ENCODE measurements at places on chromosomes 11 and 22. TPM values are rescaled to one million over a fixed set of nuclear protein-coding genes. Genes with fewer than 3 reads are reported as not detected.

SDF2L1 gene
- 98.8 TPM for total RNA-seq

OR8A1 gene
- total RNA-seq = not detected

- H3K4me1 ChIP-seq = peaks cover 45% of the 10 kb centered on the region
- no peak for DNase-seq
- peak overlapping the region; percentile 67 for H3K27ac ChIP-seq
- H3K27me3 ChIP-seq = no peaks in the 10 kb centered on the region
- H3K4me3 ChIP-seq = no peak overlapping the region
Measured at GRCh38 chr22:24326266-24326665, 55.6 kb downstream of the SPECC1L start.

GRCh38 chr22:30873086-30873650 lies 95.4 kb downstream of the MORC2 start:
- H3K4me1 ChIP-seq = no peaks in the 10 kb centered on the region
- DNase-seq = no peak
- H3K27ac ChIP-seq = no peak overlapping the region

ART5 gene
- not detected for total RNA-seq

ASCC2 gene
- total RNA-seq = 84.5 TPM

RAG2 gene
- total RNA-seq = not detected

GRCh38 chr11:30729187-30729713 lies 143.1 kb upstream of the MPPED2 start:
- no peak overlapping the region for H3K27ac ChIP-seq
- no peaks in the 10 kb centered on the region for H3K27me3 ChIP-seq
- H3K4me1 ChIP-seq = no peaks in the 10 kb centered on the region
- H3K36me3 ChIP-seq = no peaks in the 10 kb centered on the region
- DNase-seq = no peak
- no peak overlapping the region for H3K4me3 ChIP-seq

GRCh38 chr11:46808799-46809431 lies 37.2 kb downstream of the CKAP5 start:
- DNase-seq = no peak
- H3K36me3 ChIP-seq = peaks cover 31% of the 10 kb centered on the region
- H3K27ac ChIP-seq = peak overlapping the region; percentile 34
- peaks cover 25% of the 10 kb centered on the region for H3K4me1 ChIP-seq
- H3K4me3 ChIP-seq = no peak overlapping the region

MEI1 gene
- 22.3 TPM for total RNA-seq

TRIM49 gene
- total RNA-seq = not detected

DNA sequence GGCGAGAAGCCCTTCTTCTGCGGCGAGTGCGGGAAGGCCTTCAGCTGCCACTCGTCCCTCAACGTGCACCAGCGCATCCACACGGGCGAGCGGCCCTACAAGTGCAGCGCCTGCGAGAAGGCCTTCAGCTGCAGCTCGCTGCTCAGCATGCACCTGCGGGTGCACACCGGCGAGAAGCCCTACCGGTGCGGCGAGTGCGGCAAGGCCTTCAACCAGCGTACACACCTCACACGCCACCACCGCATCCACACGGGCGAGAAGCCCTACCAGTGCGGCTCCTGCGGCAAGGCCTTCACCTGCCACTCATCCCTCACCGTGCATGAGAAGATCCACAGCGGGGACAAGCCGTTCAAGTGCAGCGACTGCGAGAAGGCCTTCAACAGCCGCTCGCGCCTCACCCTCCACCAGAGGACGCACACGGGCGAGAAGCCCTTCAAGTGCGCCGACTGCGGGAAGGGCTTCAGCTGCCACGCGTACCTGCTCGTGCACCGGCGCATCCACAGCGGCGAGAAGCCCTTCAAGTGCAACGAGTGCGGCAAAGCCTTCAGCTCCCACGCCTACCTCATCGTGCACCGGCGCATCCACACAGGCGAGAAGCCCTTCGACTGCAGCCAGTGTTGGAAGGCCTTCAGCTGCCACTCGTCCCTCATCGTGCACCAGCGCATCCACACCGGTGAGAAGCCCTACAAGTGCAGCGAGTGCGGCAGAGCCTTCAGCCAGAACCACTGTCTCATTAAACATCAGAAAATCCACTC lies 12.2 kb downstream of the ZNF74 start:
- peaks cover 12% of the 10 kb centered on the region for H3K4me1 ChIP-seq
- no peak overlapping the region for H3K27ac ChIP-seq
- H3K4me3 ChIP-seq = no peak overlapping the region
- DNase-seq = no peak
- peaks cover 8% of the 10 kb centered on the region for H3K36me3 ChIP-seq
- H3K27me3 ChIP-seq = no peaks in the 10 kb centered on the region

C22orf42 gene
- total RNA-seq = not detected

GRCh38 chr11:114258696-114259095 lies 37.5 kb upstream of the NNMT start:
- H3K36me3 ChIP-seq = no peaks in the 10 kb centered on the region
- no peaks in the 10 kb centered on the region for H3K27me3 ChIP-seq
- DNase-seq = no peak
- no peak overlapping the region for H3K4me3 ChIP-seq
- H3K4me1 ChIP-seq = no peaks in the 10 kb centered on the region

ZP1 gene
- total RNA-seq = not detected

DNA sequence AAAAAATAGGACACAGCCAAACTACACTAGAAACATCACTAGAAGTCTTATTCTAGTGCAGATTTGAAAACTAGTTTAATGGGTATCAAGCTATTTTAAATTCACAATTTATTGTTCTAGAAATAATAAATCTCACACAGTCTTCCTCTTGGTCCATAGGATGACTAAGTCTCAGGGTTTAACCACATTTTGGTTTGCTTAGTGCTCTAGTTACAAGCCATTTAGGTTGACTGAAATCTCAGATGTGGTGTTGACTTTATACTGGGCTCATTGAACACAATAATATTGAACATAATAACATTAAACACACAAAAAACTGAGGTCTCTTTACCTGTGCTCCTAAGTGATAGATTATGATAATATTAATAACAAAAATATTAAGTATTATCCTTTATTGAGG lies 760.3 kb upstream of the CCDC179 start:
- no peak overlapping the region for H3K4me3 ChIP-seq
- no peak overlapping the region for H3K27ac ChIP-seq
- H3K4me1 ChIP-seq = no peaks in the 10 kb centered on the region
- DNase-seq = no peak
- no peaks in the 10 kb centered on the region for H3K36me3 ChIP-seq

ANO3 gene
- total RNA-seq = not detected
